ENCODE measurements at places on chromosomes 16 and 17. TPM values are rescaled to one million over a fixed set of nuclear protein-coding genes. Genes with fewer than 3 reads are reported as not detected.

SYCE1L gene
- 7.1 TPM for total RNA-seq

DNA sequence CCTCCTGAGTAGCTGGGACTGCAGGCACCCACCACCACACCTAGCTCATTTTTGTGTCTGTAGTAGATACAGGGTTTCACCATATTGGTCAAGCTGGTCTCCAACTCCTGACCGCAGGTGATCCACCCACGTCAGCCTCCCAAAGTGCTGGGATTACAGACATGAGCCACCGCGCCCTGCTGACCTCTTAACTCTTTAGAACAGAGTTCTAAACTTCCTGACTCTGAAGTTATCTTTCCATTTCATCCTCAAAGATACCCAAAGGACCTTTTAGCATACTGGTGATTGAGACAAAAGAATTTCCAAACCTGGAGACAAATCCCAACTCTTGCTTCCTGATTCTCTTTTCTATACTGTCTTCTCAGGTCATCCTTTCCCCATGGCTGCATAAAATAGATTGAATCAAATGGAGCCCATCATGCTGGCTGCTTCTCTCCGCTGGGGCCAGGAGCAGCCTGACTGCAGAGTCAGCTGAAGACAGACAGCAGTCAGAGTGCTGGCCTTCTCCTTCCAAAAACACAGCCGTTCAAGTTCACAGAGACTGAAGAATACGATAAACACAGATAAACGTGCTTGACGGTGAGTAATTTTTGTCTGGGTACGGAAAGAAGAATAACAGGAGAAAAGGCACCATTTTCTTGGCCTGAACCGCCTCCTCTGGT is 76.5 kb upstream of the ATF7IP2 start:
- no peak overlapping the region for H3K27ac ChIP-seq
- H3K36me3 ChIP-seq: no peaks in the 10 kb centered on the region
- H3K4me1 ChIP-seq: peaks cover 5% of the 10 kb centered on the region
- no peaks in the 10 kb centered on the region for H3K27me3 ChIP-seq
- H3K4me3 ChIP-seq: no peak overlapping the region

SHBG gene
- total RNA-seq: not detected

GRCh38 chr17:71764505-71764904 is 356.3 kb upstream of the SOX9 start:
- H3K36me3 ChIP-seq: no peaks in the 10 kb centered on the region
- H3K27me3 ChIP-seq: no peaks in the 10 kb centered on the region
- no peak overlapping the region for H3K4me3 ChIP-seq
- DNase-seq: no peak

GRCh38 chr17:31422443-31422842 is 31.0 kb downstream of the RAB11FIP4 start:
- no peaks in the 10 kb centered on the region for H3K36me3 ChIP-seq
- no peak for DNase-seq
- no peak overlapping the region for H3K4me3 ChIP-seq
- no peak overlapping the region for H3K27ac ChIP-seq
